Astrocyte (in vitro differentiated cells and primary cell): ENCODE measurements at places on chromosomes 12 and 14.

GRCh38 chr12:12157424-12157823, 86.7 kb downstream of the BCL2L14 start:
- H3K27ac ChIP-seq: no peak overlapping the region
- no peak overlapping the region for H3K4me3 ChIP-seq
- H3K36me3 ChIP-seq: peaks cover 10% of the 10 kb centered on the region
- no peaks in the 10 kb centered on the region for H3K27me3 ChIP-seq

DNA sequence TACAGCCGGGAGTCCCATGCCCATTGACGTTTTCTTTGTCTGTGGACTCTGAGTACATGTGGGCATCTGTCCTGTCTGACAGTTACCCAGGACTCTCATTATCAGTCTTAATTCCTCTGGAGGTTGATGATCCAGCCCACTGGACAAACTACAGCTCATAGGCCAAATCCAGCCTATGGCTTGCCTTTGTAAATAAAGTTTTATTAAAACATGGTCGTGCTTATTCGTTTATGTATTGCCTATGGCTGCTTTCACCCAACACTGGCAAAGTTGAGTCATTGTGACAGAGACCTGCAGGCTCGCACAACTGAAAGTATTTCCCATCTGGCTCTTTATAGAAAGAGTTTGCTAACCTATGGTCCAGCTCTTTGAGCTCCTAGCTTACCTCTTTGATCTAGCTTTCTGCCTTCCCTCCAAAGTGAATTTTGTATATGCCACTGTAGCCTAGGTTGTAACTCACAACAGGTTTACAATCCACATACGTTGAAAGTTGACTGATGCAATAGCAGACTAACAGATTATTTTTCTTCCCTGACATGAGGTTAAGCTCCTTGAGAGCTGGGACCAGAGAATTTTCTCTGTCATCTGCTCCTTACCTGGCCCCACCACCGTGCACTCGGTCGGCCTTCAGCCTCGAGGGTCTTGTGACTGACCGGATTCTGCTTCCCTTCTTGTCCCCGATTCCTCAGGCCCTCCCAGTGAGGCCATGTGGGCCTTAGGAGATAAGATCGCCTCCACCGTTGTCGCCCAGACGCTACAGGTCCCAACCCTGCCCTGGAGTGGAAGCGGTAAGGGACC, 57.3 kb downstream of the ACACB start:
- H3K36me3 ChIP-seq: no peaks in the 10 kb centered on the region
- no peaks in the 10 kb centered on the region for H3K4me1 ChIP-seq
- no peak overlapping the region for H3K4me3 ChIP-seq
- no peak for DNase-seq
- no peak overlapping the region for H3K27ac ChIP-seq
- H3K27me3 ChIP-seq: no peaks in the 10 kb centered on the region

- DNase-seq: no peak
- no peaks in the 10 kb centered on the region for H3K4me1 ChIP-seq
- H3K27ac ChIP-seq: no peak overlapping the region
- H3K4me3 ChIP-seq: no peak overlapping the region
Observed at GRCh38 chr12:69275471-69275891, 36.1 kb downstream of the CPSF6 start.

GRCh38 chr12:93103154-93103553, 174.1 kb upstream of the EEA1 start:
- no peaks in the 10 kb centered on the region for H3K4me1 ChIP-seq
- H3K36me3 ChIP-seq: no peaks in the 10 kb centered on the region
- no peak for DNase-seq
- no peaks in the 10 kb centered on the region for H3K27me3 ChIP-seq
- no peak overlapping the region for H3K27ac ChIP-seq
- no peak overlapping the region for H3K4me3 ChIP-seq

DNA sequence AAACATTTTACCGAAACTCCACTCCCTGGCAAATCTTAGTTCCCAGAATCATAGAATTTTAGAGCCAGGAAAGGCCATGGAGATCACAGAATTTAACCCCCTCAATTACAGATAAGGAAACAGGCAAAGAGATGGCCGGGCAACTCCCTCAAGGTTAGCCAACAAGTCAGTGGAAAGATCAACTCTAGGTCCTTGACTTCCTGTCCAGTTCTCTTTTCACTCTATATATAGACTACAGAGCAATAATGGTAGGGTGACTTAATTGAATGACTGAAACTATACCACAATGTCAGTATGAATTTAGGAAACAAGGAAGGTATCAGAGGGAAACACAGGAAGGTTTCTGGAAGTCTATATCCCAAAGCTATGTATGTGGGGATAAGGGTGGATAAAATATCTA, 11.6 kb downstream of the OXA1L start:
- H3K36me3 ChIP-seq: peaks cover 9% of the 10 kb centered on the region
- no peak for DNase-seq
- no peak overlapping the region for H3K4me3 ChIP-seq
- no peaks in the 10 kb centered on the region for H3K27me3 ChIP-seq

- no peaks in the 10 kb centered on the region for H3K36me3 ChIP-seq
- H3K4me3 ChIP-seq: no peak overlapping the region
- peaks cover 16% of the 10 kb centered on the region for H3K4me1 ChIP-seq
- H3K27me3 ChIP-seq: no peaks in the 10 kb centered on the region
Observed at GRCh38 chr12:2641761-2642160, 153.0 kb upstream of the FKBP4 start.

GRCh38 chr12:53115112-53115890, 12.0 kb downstream of the SOAT2 start:
- no peak overlapping the region for H3K27ac ChIP-seq
- H3K4me1 ChIP-seq: no peaks in the 10 kb centered on the region
- no peaks in the 10 kb centered on the region for H3K36me3 ChIP-seq
- no peak for DNase-seq
- H3K4me3 ChIP-seq: no peak overlapping the region

DNA sequence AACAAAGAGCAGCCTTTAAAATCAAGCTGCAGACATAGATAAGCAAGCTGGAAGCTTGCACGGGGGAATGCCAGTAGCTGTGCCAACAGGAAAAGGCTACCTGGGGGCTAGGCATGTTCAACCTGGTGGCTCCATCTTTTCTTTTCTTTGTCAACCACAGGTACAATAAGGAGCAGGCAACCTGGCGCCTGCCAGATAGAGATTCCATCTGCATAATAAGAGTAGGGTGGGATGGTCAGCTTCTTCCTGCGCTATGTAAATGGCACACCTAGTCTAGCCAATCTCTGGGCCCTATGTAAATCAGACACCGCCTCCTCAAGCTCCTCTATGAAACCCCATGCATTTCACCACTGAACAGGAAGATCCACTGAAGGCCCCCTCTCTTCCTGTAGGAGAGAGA, 87.4 kb upstream of the PKP2 start:
- no peaks in the 10 kb centered on the region for H3K36me3 ChIP-seq
- H3K4me3 ChIP-seq: no peak overlapping the region
- DNase-seq: no peak
- no peaks in the 10 kb centered on the region for H3K4me1 ChIP-seq
- H3K27me3 ChIP-seq: no peaks in the 10 kb centered on the region
- no peak overlapping the region for H3K27ac ChIP-seq

GRCh38 chr12:78194448-78194847, 363.8 kb downstream of the NAV3 start:
- DNase-seq: peak; percentile 97
- peaks cover 13% of the 10 kb centered on the region for H3K36me3 ChIP-seq
- H3K4me3 ChIP-seq: no peak overlapping the region
- H3K27ac ChIP-seq: peak overlapping the region; percentile 58

GRCh38 chr12:53770281-53770680, 18.5 kb upstream of the CISTR start:
- peaks cover 10% of the 10 kb centered on the region for H3K27me3 ChIP-seq
- no peak overlapping the region for H3K4me3 ChIP-seq
- H3K36me3 ChIP-seq: no peaks in the 10 kb centered on the region
- DNase-seq: peak; percentile 96
